Panc1 (cell line): ENCODE measurements at places on chromosomes 16 and 17.

DNA sequence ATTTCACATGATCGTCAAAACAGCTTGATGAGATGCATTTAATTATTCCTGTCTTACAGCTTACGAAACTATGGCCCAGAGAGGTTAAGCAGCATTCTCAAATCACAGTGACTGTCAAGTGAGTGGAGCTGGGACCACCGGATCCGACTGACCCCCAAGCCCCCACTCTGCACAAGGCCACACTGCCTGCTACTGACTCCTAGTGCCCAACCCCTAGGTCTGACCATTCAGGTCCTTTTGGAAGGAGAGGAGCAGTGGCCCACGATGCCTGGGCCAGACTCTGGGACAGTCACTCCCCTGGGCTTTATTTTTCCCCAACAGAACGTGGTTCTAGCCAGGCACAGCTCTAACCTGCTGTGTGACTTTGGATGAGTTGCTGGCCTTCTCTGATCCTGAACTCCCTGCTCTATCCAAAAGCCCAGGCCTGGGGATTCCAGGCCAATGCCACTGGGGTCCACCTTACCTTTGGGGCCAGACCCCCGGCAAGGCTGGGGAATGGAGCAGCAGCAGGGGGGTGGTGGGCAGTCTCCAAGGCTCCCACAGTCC is 9.9 kb downstream of the TSPOAP1 start:
- no peak for DNase-seq

GRCh38 chr17:69246726-69247375 is 18.2 kb upstream of the ABCA10 start:
- peak; percentile 13 for DNase-seq

DNA sequence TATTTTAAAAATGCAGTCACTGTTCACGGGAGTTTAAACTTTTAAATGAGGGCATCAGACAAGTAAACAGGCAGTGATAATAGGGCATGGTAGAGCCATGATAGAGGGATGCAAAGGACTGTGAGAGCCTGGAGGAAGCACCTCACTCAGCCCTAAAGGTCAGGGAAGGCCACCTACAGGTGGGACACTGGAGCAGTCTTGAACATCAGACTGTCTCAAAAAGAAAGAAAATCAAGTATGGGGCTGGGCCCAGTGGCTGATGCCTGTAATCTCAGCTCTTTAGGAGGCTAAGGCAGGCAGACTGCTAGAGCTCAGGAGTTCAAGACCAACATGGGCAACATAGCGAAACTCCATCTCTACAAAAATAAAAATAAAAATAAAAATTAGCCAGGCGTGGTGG is 31.0 kb upstream of the DHRS7B start:
- DNase-seq, result no peak

DNA sequence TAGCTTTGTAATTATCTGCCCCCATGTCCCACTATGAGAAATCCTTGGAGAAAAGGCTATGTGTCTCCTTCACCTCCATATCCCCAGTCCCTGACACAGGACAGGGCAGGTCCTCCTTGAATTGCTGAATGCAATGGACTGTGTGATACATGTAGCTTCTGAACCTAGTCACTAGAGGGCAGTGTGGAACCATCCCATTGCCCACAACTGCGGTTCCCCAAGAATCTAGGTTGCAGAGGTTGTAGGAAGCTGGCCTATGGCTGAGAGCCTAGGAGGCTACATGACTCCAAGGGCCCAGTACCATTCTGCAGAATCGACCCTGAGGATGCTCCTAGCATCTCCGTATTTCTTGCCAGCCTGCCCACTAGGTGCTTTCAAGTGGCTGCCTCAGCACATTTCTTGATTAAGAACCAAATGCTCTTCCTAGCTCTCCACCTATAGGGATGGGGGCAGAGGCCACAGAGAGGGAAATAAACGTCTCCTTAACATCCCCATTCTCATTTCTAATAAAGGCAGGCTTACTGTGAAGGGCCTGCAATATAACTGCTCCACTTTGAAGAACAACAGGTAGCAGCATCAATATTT is 394.0 kb downstream of the CA10 start:
- DNase-seq, result peak; percentile 55

DNA sequence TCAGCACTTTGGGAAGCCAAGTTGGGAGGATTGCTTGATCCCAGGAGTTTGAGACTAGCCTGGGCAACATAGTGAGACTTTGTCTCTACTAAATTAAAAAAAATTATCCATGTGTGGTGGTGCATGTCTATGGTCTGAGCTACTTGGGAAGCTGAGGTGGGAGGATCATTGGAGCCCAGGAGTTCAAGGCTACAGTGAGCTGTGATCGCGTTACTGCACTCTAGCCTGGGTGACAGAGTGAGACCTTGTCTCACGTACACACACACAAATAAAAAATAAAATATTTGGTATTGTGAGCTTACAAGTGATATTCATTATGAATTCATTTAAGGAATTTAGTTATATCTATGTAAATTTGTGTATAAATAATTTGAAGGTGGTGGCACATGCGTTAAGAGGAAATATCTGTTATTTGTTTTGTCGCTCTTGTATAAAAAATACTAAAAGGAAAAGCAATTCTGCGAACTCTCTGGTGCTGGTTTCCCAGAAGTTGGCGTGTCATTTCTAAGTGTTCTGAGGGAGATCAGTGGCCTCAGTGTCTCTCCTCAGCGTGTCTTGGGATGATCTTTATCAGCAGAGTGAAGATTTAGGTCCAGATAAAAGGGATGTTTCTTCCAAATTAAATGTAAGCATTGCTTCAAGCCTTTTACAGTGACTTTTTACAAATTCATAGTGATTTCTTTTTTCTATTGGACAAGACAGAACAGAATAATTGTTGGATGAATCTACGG is 187.6 kb downstream of the FTO start:
- DNase-seq, result no peak

DNA sequence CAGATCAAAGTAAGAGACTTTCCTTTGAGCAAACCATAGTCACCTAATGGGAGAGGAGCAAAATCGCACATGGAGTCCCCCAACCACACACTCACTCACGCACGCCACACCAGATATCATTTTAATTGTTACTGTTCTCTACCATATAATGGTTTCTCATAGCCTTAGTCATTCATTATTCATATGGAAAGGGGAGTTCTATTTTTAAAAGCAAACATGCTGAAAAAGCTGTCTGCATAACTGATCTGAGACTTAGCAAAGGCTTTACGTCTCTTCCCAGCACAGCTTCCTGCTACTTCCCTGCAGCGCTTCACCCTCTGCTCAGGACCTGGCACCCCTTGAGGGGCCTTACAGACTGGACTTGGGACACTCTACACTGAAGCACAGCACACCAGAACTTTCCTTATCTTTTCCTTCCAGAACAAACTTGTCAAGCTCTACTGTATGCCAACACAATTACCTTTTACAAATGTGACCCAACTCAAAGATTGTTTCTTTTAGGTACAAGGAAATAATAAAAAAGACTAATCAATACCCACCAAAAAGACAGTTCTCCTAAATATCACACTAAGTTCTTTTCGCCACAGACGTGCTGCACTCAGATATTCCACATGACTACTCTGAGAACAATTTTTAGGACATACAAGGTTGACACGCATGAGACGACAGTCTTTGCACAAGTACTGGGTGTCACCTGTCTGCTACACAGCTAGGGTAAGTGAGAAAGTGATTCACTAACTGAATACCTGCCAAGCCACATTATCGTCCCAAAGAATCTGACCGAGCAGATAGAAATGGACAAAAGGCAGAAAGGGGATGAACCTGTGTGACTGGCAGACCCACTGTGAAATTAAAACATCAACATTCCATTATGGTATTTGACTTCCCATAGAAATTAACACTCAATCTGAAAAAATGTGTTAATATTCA is 21.5 kb downstream of the SRP68 start:
- DNase-seq, result no peak

GRCh38 chr16:54210452-54211125 is 76.0 kb downstream of the IRX3 start:
- DNase-seq, result no peak

DNA sequence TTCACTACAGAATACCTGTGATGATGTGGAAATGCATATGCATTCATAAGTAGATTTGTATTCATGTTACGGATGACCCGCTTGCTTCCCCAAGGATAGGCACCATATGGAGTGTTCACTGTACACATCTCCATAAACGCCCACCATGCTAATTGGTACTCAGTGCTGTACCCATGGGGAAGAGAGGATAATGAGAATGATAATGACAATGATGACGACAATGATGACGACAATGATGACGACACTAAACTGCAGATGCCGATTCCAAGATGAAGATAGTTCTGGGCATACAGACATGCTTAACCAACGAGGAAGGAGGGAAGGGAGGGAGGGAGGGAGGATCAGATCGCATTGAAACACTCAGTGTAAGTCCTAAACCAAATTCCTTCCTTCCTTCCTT is 26.5 kb upstream of the ZFHX3 start:
- DNase-seq, result no peak

GRCh38 chr17:68640242-68640989 is 39.2 kb upstream of the FAM20A start:
- no peak for DNase-seq

DNA sequence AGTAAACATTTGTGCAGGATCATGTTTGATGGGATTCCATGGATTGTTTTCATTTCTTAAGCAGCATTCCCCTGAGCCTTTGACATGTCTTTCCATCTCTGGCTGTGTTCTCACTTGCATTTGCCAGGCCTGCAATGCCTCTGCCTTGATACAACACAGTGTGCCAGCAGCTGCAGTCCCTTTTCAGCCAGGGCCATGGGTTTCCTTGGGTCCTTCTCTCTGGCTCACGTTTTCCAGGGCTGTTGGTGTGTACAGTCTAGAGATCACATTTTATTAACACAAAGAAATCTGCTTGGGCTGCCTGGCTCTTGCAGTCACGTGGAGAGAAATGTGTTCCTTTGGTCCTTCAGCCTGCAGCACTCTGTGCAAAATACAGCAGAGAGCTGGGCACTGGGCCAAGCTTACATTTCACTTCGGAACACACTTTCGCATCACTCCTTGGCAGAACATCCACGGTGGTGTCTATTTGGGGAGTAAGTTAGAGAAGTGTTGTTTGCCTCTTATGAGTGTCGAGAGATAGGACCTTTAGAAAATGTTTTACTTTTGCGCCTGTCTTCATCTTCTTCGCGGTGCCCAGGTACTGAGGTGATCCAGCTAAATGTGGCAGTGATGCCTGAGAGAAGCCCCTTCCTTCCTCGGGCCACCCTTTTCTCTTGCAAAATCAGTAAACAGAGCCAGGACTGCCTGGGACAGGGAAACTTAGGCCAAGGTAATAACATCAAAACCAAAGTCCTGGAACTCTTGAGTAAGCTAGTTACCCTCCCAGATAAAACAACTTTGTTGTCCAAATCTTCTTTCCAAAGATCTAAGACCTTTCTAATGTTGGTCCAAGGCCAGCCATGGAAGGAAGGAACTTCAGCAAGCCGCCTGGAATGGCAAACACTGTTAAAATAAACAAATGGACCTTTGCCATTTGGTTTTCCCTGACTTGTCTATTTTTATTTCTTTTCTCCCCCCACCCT is 20.9 kb downstream of the HLF start:
- DNase-seq, result no peak

- DNase-seq, result no peak
Measured at GRCh38 chr16:67748834-67749233, 29.7 kb upstream of the GFOD2 start.

DNA sequence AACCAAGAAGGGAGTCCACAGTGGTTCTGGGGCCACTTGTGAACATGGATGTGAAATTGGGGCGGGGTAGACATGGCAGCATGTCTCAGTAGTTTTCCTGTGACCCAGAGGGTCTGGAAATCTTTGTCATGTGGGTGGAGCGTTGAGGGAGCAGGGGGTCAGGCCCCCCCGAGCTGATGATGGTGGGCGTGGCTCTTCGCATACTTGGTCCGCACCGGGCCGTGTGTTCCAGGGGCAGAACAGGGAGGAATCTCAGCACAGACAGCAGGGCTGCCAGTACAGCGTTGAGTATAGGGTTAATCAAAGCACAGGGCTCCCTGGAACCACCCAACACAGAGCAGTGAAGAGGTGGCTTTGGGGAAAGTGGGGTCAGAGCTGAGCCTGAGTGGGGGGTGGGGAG is 267.5 kb downstream of the SEC14L1 start:
- no peak for DNase-seq

DNA sequence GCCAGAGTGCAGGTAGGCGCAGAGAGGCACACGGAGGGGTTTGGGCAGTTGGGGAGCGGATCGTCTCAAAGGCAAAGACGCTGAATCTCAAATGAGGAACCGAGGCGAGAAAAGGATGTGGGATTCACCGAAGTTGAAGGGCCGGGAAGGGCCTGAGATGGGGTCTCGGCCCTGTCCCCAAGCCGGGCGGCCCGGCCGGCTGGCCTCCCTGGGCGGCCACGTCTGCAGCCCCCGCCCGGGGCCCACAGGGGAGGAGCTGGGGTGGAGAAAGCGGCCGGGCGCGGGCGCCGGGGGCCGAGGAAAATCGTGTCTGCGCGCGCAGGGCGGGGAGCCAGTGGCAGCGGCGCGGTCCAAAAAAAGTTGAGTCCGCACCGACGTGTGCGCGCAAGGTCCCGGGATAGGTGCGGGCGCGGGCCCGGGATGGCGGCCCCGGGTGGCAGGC is 458 bp downstream of the SLC12A4 start:
- no peak for DNase-seq

GRCh38 chr16:16861546-16861945 is 482.6 kb downstream of the NPIPA7 start:
- peak; percentile 46 for DNase-seq

- DNase-seq, result no peak
Measured at GRCh38 chr16:11134722-11135463, 121.1 kb downstream of the SOCS1 start.

- peak; percentile 8 for DNase-seq
Measured at GRCh38 chr17:44279666-44280391, 11.9 kb upstream of the SLC4A1 start.

DNA sequence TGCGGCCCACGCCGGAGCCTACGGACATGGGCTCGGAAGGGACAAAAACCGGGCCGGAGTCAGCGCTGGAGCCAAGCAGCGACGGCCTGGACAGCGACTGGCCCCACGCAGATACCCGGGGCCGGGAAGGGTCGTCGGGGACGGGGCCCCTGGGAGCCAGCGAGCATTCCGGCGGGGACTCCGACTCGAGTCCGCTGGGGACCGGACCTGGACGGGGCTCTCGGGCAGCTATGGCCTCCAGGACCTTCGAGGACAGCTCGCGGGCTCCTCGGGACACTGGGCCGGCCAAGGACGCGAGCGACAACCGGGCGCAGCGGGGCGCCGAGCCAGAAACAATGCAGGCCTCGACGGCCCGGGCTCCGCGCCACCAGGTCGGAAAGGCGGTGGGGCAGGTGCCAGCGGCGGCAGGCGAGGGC is 1.0 kb downstream of the MYO15B start:
- no peak for DNase-seq
